ENCODE measurements at places on chromosomes 6 and 20.

GRCh38 chr6:151051164-151051563, 185.7 kb downstream of the MTHFD1L start:
- no peak for DNase-seq

DNA sequence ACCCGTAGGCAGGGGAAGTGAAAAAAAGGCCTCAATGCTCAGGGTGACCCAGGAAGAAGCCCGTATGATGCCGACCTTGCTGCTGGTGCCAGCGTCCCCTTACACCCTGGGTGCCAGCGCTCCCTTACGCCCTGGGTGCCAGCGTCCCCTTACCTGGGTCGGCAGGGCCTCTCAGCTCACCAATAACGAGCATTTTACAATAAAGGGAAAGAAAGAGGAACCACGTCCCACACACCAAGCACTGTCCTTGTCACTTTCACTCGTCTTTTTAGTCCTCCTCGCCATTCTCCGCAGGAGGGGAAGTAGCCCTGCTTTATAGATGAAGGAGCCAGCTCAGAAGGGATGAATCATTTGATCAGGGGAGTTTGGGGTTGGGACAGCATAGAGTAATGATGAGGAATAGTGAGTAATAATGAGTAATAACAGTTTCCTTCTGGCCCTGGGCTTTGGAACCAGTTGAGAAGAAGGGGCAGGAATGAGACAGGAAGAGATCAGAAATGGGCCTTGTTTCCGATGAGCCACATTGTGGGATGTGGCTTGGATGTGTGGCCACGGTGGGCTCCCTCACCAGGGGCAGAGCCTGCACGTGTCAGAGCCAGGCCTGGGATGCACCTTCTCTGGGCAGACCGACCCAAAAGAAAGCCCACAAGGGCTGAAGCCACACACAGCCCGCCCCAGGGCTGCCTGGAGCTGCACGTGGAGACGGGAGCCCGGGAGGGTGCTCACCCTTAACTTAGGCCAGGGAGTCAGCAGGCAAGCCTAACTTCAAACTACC, 75.7 kb downstream of the SYNJ2 start:
- DNase-seq: no peak

DNA sequence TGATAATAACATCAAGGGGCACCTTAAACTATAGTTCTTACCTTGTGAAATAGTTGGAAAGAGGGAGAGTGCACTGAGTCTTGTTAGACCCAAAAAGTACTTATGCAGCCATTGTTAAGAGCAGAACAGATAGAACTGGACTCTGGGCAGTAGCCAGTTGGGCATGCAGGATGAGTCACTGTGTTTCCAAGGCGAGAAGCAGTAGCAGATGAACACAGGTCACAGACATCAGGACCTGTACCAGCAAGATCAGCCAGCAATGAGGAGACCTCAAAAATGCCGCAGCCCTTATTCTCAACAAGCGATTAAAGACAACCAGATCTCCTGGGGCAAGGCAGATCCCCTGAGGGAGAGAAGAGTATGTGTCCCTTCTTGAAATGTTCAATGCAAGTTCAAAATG, 79.0 kb downstream of the SAMD3 start:
- DNase-seq: no peak

GRCh38 chr6:151286214-151286613, 46.4 kb downstream of the AKAP12 start:
- DNase-seq: no peak

GRCh38 chr20:38250609-38251008, 9.9 kb downstream of the KIAA1755 start:
- no peak for DNase-seq

DNA sequence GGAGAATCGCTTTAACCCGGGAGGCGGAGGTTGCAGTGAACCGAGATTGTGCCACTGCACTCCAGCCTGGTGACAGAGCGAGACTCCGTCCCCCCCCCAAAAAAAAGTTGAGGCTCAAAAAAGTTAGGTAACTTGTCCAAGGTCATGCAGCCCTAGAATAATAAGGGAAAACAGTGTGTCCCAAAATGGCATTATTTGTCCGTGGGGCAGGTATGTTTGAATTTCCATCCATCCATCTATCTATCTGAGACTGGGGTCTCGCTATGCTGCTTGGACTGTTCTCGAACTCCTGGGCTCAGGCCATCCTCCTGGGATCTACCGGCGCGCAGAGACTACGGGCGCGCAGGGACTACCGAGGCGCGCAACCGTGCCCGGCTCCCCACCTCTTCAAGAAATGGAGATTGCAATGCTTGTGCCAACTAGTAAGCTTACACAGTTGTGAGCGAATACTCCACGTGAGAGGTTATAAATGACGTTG, 374 bp upstream of the ABCC10 start:
- no peak for DNase-seq

- no peak for DNase-seq
These were observed 39.6 kb upstream of the BLCAP start for GRCh38 chr20:37567331-37567665.

GRCh38 chr6:44645276-44645675, 257.8 kb downstream of the CDC5L start:
- DNase-seq: no peak

GRCh38 chr6:42391441-42391840, 60.3 kb downstream of the TRERF1 start:
- DNase-seq: no peak
